ENCODE measurements at places on chromosomes 1 and 21.
A peak's percentile ranks its signal among the peaks of the same experiment; 100 is the strongest.

DNA sequence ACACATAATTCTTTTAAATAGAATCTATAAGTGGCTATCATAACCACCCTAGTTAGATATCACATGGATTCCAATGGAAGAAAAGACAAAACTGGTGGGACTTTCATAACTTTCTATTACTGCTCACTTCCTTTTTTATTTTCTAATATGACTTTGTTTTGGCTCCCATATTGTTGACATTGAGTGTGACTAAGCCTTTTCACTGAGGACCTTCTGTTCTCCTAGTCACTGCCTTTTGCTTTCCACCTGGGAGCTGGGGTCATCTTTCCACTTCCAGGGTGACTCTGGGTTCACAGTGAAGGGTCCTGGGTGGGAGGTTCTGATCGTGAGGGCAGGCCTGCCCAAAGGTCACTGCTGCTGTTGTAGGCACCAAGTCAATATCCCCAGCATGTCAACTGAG lies 275.8 kb downstream of the TGFB2 start:
- DNase-seq, result no peak

GRCh38 chr1:30752651-30752908 lies 5.0 kb downstream of the LAPTM5 start:
- no peak for DNase-seq

DNA sequence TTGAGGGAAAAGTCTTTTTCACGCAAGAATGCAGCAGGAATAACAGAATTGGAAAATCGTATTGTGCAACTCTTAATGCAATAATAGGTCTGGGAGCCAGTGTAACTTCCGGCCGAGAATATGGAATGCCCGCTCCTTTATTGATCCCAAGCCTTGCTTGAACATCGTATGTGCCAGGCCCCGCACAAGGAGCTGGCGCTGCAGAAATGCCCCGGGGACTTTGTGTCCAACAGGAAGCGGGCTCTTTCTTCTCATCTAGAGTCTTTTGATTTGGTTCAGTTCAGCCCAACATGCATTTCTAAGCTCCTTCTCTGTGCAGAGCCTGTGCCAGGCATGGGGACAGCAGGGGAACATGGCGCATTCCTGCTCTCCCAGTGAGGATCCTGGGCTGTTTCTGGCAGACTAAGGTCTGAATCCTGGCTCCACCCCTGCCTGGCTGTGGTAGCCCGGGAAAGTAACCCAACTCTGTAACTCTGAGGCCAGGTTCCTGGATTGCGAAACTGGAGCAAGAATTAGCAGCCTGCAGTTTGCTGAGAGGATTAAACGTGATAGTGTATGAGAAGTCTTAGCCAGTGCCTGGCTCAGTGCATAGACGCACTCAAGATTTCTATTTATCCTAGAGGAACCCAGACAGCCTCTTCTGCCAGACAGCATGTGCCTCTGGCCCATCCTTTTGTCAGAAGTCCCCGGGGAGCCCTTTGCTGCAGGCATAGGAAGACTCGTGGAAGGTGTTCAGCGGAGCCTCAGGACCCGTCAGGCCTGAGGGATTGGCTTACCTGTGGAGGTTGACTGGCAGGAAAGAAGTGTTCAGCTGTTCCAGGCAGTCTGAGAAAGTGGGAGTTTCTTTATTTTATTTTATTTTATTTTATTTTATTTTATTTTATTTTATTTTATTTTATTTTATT lies 987 bp upstream of the CDCP2 start:
- DNase-seq, result peak; percentile 84

DNA sequence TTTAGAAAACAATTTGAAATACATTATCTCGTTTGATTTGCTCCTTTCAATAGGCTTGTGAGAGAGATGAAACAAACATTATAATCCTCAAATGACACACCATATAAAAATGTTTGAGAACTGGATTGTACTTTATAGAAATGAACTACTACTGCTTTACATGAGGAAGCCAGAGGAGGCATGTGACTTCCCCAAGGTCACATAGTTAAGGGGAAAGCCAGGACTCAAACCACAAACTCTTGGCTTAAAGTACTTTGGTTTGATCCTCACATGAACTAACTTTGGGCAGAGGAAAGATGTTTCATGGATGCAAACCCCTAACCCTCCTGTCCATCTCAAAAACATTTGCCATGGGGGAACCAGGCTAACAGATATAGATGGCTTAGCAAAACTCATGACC lies 4.7 kb downstream of the ARHGEF11 start:
- peak; percentile 82 for DNase-seq

- peak; percentile 13 for DNase-seq
These were observed 2.5 kb downstream of the WNT9A start for GRCh38 chr1:227944931-227945890.

GRCh38 chr1:100769906-100770646 lies 50.5 kb downstream of the VCAM1 start:
- no peak for DNase-seq

DNA sequence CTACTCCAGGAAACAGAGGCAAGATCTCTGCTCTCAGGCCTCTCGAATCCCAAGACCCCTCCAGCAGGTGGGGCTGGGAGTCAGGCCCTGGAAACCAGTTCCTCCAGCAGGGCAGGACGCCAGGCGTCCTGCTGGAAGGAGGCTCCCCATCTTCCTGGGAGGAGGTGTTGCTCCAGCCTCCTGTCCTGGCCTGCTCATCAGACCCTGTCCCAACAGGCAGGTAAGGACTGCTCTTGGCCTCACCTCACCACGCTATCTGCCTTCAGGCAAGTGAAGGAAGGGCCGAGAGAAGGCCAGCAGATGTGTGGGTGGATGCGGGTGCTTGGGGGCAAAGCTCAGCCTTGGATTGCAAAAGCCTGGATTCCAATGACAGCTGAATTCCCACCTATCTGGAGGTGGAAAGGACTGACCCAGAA lies 82.9 kb downstream of the SSBP3 start:
- DNase-seq, result no peak

DNA sequence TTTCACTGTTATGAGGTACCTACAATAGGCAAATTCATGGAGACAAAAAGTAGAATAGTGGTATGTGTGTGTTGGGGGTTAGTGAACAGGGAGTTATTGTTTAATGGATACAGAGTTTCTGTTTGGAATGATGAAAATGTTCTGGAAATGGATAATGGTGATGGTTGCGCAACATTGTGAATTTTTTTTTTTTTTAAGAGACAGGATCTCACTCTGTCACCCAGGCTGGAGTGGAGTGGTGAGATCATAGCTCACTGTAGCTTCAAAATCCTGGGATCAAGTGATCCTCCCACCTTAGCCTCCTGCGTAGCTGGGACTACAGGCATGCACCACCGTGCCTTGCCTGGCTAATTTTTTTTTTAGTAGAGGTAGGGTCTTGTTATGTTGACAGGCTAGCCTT lies 34.5 kb upstream of the TRABD2B start:
- peak; percentile 66 for DNase-seq

DNA sequence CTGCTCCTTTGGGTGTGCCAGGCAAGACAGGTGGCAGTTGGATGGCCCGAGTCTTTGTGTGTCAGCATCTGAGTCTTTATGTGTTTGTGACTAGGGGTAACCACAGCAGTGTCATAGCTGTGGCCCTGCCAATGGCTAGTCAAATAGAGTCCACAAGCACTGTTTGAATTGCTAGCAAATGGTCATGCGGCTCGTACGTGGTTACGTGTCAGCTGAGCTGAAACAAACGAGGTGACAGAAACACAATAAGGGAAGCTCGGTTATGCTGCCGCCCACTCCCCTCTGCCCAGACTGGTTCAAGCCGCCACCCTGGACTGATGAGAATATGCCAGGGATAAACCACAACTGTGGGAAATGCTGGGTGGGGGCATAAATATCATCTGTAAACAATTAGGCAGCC lies 174.3 kb upstream of the LMO4 start:
- no peak for DNase-seq

- DNase-seq, result no peak
These were observed 75.4 kb upstream of the SLC45A1 start for GRCh38 chr1:8242498-8242897.

GRCh38 chr21:44773291-44773932 lies 28.2 kb downstream of the UBE2G2 start:
- DNase-seq, result no peak

GRCh38 chr1:108199201-108199691 lies 897 bp downstream of the SLC25A24 start:
- peak; percentile 26 for DNase-seq

- DNase-seq, result no peak
These were observed 74.3 kb upstream of the FAM3B start for GRCh38 chr21:41242238-41242829.

DNA sequence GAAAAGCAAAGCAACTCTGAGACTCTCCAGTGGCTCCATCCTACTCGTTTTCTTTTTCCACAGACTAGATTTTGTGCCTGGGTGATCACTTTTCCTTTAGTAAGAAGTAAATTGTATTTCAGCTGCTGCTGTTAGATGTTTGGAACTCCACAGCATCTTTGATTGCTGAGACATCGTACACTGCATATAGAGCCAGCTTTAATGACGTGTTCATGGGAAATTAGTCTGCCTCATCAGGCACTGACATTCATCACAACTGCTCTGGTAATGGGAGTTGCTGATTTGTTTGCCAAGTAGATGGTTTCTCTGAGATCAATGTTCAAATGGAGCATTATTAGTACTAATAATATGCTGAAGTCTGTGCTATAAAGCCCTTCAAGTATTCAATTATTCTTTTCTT lies 573.8 kb upstream of the NR5A2 start:
- DNase-seq, result no peak

GRCh38 chr1:42586016-42586415 lies 72.2 kb upstream of the PPIH start:
- DNase-seq, result no peak

- no peak for DNase-seq
These were observed 681 bp upstream of the GPR61 start for GRCh38 chr1:109538827-109539555.

GRCh38 chr1:60111716-60112115 lies 38.1 kb upstream of the C1orf87 start:
- DNase-seq, result no peak

GRCh38 chr1:178388418-178389145 lies 108.2 kb downstream of the CLEC20A start:
- peak; percentile 22 for DNase-seq

GRCh38 chr1:76109404-76109803 lies 34.9 kb downstream of the ST6GALNAC3 start:
- DNase-seq, result no peak

- peak; percentile 64 for DNase-seq
These were observed 30.0 kb downstream of the PRKACB start for GRCh38 chr1:84174051-84174556.

DNA sequence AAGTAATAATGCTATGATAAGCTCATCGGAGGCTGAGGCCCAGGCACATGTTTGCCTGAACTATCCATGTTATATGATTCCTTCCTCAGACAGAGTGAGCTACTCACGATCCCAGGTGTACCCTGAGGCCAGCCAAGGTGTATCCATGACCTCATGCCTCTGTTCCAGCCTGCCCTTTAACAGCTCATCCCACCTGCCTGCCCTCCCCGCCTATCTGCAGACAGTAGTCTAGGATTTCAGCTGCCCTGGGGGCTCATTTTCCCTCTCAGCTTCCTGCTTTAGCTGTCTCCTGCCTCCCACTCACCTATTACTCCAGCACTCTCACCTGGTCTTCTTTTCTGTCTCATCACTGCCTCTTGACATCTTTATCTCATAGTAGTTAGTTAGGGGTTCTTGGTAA lies 1.9 kb upstream of the IL24 start:
- DNase-seq, result no peak

GRCh38 chr1:71377886-71378285 lies 297.1 kb upstream of the ZRANB2 start:
- no peak for DNase-seq

GRCh38 chr1:174405219-174405618 lies 42.5 kb upstream of the GPR52 start:
- no peak for DNase-seq

DNA sequence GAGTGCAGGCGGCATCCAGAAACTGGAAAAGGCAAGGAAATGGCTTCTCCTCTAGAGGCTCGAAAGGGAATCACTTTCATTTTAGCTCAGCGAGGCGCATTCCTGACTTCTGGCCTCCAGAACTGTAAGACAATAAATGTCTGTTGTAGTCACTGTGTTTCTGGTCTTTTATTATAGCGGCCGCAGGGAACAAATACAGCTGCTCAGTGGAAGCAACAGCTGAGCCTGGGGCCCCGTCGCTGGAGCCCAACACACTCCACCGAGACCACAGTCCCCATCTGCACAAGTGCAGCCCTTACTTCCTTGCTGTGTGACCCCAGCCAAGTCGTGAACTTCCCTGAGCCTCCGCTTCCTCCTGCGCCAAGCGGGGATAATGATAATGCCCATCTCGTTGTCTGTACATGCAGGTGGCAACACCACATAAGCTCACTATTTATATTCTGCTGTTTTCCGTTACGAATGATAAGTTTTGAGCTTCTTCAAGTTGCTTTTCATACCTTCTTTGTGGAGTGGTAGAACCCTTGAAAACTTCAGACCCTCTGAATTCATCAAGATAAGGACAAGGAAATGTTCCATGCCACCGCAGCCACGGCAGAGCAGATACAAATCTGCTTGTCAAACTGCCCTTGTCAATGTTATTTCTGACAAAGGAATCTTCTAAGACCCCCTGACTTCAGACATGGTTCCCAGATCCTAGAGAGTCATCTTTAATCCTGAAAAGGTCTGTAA lies 3.2 kb upstream of the LAPTM5 start:
- DNase-seq, result no peak

DNA sequence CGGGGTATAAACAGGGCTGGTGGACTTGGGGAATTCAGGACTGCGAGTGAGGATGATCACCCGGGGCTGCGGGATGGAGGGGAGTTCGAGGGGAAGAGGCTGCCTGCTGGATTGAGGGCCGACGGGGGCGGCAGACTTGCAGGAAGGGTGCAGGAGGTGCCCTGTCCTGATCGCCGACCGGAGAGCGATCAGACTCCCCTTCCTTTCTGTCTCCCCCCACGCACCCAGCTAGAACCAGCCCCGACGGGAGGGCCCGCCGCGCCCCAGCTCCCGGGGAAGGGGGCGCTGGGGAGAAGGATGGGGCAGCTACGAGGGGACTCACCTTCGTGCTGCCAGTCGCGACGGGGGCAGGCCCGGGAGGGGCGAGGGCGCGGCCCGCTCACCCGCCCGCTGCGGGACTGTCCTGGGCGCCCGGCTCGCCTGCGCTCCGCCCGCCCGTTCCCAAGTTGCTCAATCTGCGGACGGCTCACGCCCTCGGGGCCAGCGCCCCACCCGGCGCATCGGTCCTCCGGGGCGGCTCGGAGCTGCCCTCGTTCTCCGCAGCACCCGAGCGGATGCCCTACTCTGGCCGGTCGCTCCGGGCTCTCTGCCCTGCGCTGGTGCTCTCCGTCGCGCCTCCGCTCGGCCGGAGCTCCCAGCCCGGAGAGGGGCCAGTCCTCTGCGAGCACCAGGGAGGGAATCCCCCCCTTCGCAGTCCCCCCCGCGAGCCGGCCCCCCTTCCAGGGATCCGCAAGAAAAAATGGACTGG lies at the start of gene RSPO1:
TSS of gene RSPO1 (minus strand) at position 649 of the 748 bp plus-strand sequence. CDS start 5,231 bp downstream, outside the sequence.
- peak; percentile 11 for DNase-seq

GRCh38 chr1:68953311-68953710 lies 456.4 kb upstream of the DEPDC1 start:
- no peak for DNase-seq
